ENCODE measurements at places on chromosomes 16 and 17. TPM values are rescaled to one million over a fixed set of nuclear protein-coding genes. Genes with fewer than 3 reads are reported as not detected.

DNA sequence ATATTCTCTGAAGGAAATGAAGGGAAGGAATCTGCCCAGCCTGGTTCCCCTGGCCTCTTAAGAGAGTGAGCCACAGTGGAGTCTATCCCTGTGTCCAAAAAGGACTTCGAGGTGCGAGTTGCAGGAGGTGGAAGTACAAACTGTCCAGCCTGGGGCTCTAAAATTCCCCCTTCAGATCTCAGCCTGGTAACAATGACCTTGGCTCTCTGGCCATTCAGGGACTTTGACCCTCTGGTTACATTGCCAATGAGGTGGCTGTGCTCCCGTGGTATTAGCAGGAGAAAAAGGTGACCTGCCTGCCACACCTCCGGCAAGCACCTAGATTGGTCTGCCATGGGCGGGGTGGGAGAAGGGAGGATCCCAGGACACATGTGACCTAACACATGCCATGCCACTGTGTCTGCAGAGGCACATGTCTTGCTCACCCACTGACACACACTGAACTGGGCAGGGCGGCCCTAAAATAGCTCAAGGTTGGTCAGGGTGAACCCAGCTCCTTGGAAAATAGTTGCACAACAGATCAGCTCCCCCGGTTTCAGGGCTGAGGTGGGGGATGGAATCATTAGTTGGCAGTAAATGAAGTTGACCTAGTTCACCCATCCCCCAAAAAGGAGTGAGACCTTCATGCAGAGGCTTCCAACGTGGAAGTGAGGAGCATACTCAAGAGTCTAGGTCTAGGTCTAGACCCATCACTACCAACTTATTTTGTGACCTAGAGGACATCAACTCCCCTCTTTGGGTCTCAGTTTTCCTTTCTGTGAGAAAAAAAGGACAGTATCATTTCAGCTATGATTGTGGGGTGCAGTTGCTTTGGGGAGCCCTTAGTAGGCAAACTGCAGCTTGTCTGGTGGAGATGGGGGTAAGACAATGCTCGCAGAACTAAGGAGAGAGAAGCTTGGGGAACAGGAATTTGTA is 2.2 kb downstream of the NR1D1 start:
- H3K36me3 ChIP-seq, result no peaks in the 10 kb centered on the region
- no peak for DNase-seq
- peak overlapping the region; percentile 95 for H3K27ac ChIP-seq

DNA sequence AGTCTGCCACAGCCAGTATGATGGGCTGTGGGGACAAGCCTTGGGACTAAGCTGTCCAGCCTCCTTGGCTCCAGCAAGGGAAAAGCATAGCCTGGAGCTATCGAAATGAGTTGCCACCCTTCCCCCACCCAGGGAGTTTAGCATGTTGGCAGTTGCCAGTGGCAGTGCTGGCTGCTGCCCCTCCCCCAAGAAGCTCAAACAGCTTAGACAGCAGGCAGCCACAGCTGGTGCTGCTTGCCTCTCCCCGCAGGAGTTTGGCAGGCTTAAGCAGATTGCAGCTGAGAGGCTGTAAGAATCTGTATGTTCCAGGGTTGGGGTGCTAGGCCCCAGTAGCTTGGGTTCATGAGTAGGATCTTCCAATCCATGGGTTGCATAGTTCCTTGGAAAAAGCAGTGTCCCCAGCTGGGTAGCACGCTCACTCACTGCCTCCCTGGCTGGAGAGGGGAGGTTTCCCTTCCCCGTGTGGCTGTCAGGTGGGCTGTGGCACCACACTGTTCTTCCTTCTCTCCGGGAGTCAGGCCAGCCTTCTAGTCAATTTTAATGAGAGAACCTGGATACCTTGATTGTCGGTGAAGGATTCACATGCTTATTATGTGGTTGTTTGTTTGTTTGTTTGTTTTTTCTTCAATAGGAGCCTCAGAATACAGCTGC is 506.1 kb downstream of the CDH11 start:
- no peak overlapping the region for H3K4me3 ChIP-seq
- no peak for DNase-seq
- H3K27ac ChIP-seq, result no peak overlapping the region

HBQ1 gene
- not detected for total RNA-seq

DNA sequence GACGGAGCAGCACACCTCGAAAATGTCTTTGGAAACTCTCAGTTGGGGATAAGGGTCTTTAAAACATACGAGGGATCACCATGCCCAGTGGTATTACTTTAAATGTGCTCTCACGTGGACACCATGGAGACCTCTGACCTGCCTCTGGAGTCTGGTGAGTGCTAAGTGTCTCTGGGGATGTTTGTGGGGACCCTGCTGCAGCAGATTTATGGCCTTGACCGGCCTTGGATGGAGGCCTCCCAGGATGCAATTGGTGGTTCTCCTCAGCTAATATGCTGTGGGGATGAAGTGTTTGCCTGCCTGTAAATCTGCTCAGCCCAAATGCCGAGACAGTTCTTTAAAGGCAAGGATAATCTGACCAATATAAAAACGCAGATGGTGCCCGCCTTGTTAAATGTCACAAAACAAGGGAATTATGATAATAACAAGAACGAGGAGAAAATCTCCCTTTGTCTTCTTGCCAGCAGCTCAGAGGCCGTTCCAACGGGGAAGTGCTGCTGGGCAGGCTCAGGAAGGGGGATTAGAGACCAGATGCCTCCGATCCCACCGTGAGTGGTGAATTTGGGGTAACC is 154.4 kb downstream of the ABCC12 start:
- H3K36me3 ChIP-seq, result no peaks in the 10 kb centered on the region
- H3K4me1 ChIP-seq, result no peaks in the 10 kb centered on the region
- DNase-seq, result no peak
- no peak overlapping the region for H3K4me3 ChIP-seq
- no peak overlapping the region for H3K27ac ChIP-seq
- H3K27me3 ChIP-seq, result no peaks in the 10 kb centered on the region

NKD1 gene
- total RNA-seq, result 5.0 TPM

DNA sequence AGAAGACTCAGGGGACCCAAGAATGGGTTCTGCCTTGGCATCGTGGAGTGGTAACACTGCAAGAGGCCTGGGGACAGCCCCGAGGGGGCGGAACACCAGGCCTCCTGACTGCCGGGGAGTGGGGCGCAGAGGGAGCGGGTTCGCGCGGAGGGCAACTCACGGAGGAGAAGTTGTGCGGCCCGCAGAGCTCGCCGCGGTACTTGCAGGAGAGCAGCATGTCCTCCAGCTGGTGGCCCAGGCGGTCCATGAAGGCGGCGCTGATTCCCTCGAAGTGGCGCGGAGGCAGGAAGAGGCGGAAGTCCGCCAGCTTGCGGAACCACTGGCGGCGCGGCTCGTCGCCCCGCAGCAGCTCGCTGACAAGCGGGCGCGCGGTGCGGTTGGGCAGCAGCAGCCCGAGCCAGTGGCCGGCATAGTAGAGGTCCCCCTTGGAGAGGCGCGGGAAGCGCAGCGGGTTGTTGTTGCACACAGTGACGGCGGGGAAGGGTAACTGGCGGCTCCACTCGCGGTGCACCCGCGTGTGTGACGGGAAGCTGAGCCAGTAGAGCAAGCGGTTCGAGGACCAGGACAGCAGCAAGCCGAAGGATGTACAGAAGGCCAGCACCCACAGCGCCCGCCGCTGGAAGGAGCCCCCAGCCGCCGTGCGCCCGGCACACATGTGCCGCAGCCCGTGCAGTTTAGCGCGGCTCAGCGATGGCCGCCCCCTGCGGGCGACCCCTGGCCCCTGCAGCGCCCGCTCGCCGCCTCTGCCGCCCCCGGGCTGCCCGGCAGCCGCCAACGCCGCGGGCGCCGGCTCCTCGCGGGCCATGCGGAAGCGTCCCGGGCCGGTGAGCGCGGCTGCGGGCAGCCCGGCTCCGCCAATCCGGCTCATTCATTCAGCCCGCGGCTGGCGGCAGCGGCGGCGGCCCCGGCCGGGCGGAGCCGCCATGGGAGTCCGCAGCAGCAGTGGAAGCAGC is 1.6 kb downstream of the ASIC2 start:
- no peak for DNase-seq
- no peaks in the 10 kb centered on the region for H3K36me3 ChIP-seq
- H3K27me3 ChIP-seq, result no peaks in the 10 kb centered on the region

- H3K36me3 ChIP-seq, result no peaks in the 10 kb centered on the region
- no peaks in the 10 kb centered on the region for H3K27me3 ChIP-seq
- H3K4me3 ChIP-seq, result peak overlapping the region; percentile 97
- no peak for DNase-seq
- peak overlapping the region; percentile 71 for H3K27ac ChIP-seq
- H3K4me1 ChIP-seq, result peaks cover 5% of the 10 kb centered on the region
These were observed 1.1 kb upstream of the DBNDD1 start for GRCh38 chr16:90020260-90020837.

DNA sequence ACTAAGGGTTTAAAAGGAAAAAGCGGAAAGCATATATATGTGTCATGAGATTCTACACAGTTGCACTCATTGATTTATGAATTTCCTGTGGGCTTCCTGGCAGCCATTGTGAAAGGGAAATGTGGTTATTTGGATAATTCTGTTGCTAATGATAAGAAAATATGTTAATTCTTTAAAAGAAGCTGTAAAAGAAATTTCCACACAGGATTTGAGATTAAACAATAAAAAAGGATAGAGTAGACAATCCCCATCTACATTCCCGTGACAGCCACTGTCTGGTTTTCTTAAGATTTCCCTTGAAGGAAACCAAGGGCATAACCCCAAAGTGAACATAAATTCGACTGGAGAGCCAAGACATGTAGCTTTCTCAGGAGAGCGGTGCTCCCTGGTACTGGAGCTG is 397.5 kb downstream of the CPPED1 start:
- H3K36me3 ChIP-seq, result no peaks in the 10 kb centered on the region
- H3K4me1 ChIP-seq, result no peaks in the 10 kb centered on the region
- no peak overlapping the region for H3K4me3 ChIP-seq
- DNase-seq, result no peak
- no peak overlapping the region for H3K27ac ChIP-seq

GRCh38 chr16:49015225-49015592 is 266.4 kb downstream of the CBLN1 start:
- H3K4me3 ChIP-seq, result no peak overlapping the region
- no peak for DNase-seq
- H3K27me3 ChIP-seq, result no peaks in the 10 kb centered on the region
- no peak overlapping the region for H3K27ac ChIP-seq

GRCh38 chr16:1533443-1533951 is at the start of gene TMEM204:
TSS of gene TMEM204 (plus strand) at chr16:1533666. CDS start at chr16:1534276, 610 bp downstream.
- peak within 1 kb of the TSS; percentile 84 for H3K27ac ChIP-seq
- no peaks in the 10 kb centered on the region for H3K27me3 ChIP-seq
- peak within 1 kb of the TSS; percentile 68 for H3K4me3 ChIP-seq
- H3K36me3 ChIP-seq, result no peaks in the 10 kb centered on the region

DNA sequence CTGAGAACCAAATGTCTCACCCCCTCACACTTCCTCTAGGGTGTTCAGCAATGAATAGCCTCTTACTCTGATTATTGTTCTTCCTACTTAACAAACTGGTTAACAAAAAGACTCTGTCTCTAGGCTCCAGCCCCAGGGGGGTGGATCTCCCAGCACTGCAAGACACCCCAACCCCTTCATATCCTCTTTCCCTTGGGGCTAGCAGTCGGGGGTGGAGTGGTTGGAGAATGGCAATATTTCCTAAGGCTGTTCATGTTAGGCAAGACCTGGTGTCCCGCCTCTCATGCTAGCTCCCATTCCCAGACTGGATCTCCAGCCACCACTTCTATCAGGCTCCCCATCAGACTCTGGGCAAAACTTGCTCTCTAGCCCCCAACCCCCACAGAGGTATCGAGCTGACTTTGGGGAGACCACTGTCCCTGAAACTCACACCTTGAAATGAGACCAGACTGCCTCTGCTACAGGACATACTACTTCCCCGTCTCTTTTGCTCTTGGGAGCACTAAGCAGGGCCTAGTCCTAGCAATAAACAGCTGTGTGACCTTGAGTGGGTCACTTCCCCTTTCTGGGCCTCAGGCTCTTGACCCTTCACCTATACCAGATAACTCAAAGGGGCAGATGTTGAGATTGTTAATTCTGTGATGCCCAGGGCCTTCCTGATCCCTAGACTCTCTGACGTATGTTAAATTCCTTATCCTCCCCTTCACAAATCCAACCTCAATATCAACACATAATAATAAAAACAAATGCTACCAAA is 2.4 kb downstream of the SLC25A35 start:
- no peak overlapping the region for H3K4me3 ChIP-seq
- H3K4me1 ChIP-seq, result no peaks in the 10 kb centered on the region
- no peaks in the 10 kb centered on the region for H3K27me3 ChIP-seq
- H3K36me3 ChIP-seq, result no peaks in the 10 kb centered on the region
- no peak for DNase-seq

DNA sequence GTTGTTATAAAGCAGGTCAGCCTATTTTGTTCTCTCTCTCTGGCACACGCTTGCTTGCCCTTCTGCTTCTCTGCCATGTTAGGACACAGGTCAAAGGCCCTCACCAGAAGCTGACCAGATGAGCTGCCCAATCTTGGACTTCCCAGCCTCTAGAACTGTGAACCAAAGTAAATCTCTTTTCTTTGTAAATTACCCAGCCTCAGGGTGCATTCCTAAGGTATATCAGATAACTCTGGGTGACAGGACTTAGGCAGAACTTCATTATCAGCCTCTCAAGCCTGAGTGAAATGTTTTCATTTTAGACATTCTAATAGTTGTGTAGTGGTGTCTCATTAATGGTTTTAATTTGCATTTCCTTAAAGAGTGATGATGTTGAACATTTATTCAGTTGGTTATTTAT is 124.3 kb downstream of the CDRT15L2 start:
- no peak overlapping the region for H3K4me3 ChIP-seq
- H3K36me3 ChIP-seq, result no peaks in the 10 kb centered on the region
- H3K27me3 ChIP-seq, result no peaks in the 10 kb centered on the region
- no peaks in the 10 kb centered on the region for H3K4me1 ChIP-seq
- DNase-seq, result no peak
- H3K27ac ChIP-seq, result no peak overlapping the region

Measured in breast epithelium (tissue), 4 donors.